ENCODE measurements at places on chromosomes 4 and X.

- DNase-seq: no peak
Measured at GRCh38 chr4:3136454-3136853, 62.0 kb downstream of the HTT start.

GRCh38 chr4:18007625-18008024, 13.9 kb downstream of the LCORL start:
- DNase-seq: peak; percentile 10

- DNase-seq: no peak
Measured at GRCh38 chrX:150854856-150855255, 43.6 kb downstream of the CD99L2 start.

- DNase-seq: no peak
Measured at GRCh38 chr4:105807496-105807895, 87.8 kb upstream of the NPNT start.

DNA sequence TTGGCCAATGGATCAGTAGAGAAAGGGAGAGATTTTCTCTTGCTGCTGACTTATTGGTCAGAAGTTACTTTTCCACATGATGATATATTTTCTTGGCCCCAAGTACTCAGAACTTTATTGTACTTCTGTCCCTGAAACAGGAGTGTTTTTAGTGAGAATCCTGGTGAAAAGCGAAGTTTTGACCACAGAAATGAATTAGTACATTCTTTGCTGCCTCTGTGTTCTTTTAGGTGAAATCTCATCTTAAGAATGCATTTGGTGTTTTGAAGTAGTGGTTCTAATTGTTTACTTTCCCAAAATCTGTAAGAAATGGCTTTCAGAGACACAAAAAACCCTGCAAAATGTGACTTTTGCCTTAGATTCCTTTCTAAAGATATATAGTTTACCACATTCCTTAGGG, 240.4 kb downstream of the FRMPD4 start:
- no peak for DNase-seq

DNA sequence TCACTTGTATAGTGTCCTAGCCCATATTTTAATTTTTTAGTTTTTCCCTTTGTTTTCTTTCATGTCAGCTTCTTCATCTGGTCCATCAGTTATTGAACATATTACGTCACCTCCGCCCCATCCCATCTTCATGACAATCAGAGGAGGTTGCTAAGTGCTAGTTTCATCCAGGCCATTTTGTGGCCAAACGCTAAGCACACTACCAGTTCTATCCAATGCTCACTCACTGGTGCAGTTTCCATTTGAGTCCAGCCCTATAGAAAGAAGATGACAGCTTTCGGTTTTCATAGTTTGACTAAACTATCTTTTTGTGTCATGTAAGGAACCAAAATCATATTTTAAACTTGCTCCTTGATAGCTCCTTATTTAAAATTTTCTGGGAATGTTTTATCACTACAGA, 304.2 kb downstream of the TENM3 start:
- DNase-seq: no peak

Measured in NCI-H526 treated with DMSO at 0.1 percent for 48 hours (cell line).